Right renal pelvis (tissue), 4 donors: ENCODE measurements at places on chromosomes 16 and 17. TPM values are rescaled to one million over a fixed set of nuclear protein-coding genes. Genes with fewer than 3 reads are reported as not detected.

Gene MYH1
- polyA plus RNA-seq, result 0.06 TPM

Gene STAC2
- polyA plus RNA-seq, result 4.1 TPM

Gene NFAT5
- polyA plus RNA-seq, result 36.3 TPM

Gene CD300H
- polyA plus RNA-seq, result not detected

Gene PTX4
- polyA plus RNA-seq, result not detected

Gene KRT16
- polyA plus RNA-seq, result not detected

Gene HSF5
- 0.31 TPM for polyA plus RNA-seq

Gene G6PC1
- polyA plus RNA-seq, result 4.2 TPM

Gene AATK
- 7.3 TPM for polyA plus RNA-seq

Gene ODAD4
- 7.2 TPM for polyA plus RNA-seq

Gene HOXB4
- 11.4 TPM for polyA plus RNA-seq

Gene TRAF4
- 128 TPM for polyA plus RNA-seq

Gene BEAN1
- 1.2 TPM for polyA plus RNA-seq

GRCh38 chr17:77002103-77003045, 134.2 kb downstream of the MGAT5B start:
- DNase-seq, result no peak

GRCh38 chr17:34798581-34798980, 162.7 kb downstream of the CCT6B start:
- no peak for DNase-seq

DNA sequence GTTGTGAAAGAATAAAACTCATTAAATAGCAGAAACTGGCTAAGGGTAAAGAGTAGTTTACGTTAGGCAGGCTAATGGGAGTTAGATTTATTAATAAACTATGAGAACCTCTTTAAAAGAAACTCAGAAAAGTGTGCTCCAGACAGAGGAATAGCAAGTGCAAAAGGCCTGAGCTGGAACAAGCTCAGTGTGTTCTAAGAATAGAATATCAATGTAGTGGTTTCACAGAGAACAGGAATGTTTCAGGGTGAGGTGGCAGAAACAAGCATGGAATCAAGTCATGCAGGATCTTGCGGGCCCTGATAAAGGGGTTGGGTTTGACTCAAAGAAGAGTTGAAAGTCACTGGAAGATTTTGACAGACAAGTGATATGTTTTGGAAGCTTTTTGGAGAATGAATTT, 164.0 kb upstream of the HS3ST3A1 start:
- no peak for DNase-seq

DNA sequence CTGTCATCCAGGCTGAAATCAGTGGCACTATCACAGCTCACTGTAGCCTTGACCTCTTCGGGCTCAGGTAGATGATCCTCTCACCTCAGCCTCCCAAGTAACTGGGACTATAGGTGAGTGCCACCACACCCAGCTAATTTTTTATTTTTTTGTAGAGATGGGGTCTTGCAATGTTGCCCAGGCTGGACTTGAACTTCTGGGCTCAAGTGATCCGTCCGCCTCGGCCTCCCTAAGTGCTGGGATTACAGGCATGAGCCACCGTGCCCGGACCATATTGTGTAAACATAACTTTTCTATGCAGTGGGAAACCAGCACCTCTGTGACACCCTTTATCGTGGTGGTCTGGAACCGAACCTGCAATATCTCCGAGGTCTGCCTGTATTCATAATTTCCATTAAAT, 11.2 kb upstream of the CSF3 start:
- no peak for DNase-seq

GRCh38 chr17:71378036-71378435, 742.8 kb upstream of the SOX9 start:
- DNase-seq, result no peak

DNA sequence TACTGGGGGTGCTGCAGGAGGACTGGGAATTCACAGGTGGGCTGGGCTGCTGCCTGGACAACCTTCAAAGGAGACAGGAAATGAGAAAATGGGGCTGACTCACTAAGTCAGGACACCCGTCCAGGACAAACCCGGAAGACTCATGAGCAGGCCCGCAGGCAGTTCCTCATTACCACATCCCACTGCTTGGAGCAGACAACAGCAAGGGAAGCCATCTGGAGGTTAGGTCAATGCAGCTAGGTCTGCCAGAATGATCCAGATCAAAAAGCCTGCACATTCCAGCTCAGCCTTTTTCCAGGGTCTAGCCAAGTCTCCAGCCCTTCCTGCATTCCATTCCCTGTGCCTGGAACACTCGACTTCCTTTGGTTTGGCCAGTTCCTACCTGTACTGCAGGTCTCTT, 536.5 kb upstream of the CDH11 start:
- DNase-seq, result no peak

- DNase-seq, result no peak
Observed at GRCh38 chr17:16001226-16001897, 1.7 kb downstream of the TTC19 start.

DNA sequence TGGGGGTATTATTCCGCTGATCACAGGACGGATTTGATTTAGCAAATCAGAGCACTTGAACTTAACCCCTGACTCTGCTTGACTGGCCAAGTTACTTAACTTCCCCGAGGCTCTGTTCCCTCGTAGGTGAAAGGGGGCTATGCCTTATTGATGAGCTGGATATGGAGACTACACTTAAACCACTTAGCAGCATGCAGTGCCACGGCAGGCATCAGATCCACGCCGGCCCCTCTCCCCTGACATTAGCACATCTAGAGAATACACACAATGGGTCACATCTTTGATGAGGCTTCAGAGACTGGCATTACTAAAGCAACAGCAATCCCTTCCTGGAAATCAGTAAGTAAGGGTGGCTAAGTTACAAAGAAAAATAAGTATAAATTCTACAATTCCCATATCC, 71.0 kb downstream of the ABCC12 start:
- no peak for DNase-seq

DNA sequence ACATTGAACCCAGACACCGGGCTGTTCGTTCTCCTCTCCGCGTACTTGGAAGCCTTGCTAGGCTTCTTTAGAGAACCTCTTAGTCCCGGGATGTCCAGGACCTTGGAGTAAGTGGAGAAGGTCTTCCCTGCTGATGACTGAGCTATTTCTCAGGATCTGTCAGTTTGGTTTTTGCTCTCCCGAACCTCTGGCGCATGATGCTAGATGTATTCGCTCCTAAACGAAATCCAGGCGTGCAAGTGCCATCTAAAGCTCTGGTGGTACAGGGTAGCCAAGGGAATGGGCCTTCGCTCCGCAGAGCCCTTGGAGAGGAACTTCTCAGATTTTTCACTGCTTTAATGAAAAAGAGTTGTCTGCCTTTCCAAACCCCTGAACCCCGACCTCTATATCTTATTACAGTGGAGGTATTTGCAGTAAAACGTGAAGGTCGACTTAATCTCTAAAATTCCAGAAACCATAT, 547 bp downstream of the VMP1 start:
- DNase-seq, result no peak

- DNase-seq, result no peak
Observed at GRCh38 chr16:57798953-57799599, 3.2 kb downstream of the KIFC3 start.

DNA sequence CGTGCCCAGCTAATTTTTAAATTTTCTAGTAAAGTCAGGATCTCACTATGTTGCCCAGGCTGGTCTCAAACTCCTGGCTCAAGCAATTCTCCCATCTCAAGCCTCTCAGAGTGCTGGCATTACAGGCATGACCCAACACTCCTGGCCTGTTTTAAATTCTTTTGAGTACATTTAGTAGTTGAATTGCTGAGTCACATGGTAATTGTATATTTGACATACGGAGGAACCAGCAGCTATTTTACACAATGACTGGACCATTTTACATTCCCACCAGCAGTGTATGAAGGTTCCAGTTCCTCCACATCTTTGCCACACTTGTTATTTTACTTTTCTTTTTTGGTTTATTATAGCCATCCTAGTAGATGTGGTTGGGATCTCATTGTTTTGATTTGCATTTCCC, 43.6 kb downstream of the RHOT1 start:
- no peak for DNase-seq

DNA sequence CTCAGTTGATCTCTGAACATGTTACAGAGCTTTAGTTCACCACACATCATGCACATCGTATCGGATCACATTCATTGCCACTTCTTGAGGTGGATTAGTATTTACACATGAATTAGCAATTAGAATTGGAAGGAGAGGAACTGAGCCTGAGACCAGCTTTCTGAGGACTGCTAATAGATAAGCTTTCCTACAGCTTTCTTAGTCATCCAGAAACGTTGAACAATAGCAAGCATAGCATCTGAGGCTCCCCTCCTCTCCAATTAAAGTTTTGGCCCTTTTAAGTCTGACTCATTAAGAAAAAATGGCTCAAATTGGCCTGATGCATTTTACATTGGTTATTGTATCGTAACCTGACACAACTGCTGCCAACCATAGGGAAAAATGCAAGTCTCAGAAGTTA, 1130.4 kb downstream of the CDH8 start:
- no peak for DNase-seq

- DNase-seq, result no peak
Observed at GRCh38 chr17:64148017-64148631, 18.2 kb upstream of the ERN1 start.

GRCh38 chr16:21611198-21611555, 11.8 kb downstream of the METTL9 start:
- no peak for DNase-seq

GRCh38 chr16:87075319-87075860, 241.8 kb downstream of the C16orf95 start:
- no peak for DNase-seq

DNA sequence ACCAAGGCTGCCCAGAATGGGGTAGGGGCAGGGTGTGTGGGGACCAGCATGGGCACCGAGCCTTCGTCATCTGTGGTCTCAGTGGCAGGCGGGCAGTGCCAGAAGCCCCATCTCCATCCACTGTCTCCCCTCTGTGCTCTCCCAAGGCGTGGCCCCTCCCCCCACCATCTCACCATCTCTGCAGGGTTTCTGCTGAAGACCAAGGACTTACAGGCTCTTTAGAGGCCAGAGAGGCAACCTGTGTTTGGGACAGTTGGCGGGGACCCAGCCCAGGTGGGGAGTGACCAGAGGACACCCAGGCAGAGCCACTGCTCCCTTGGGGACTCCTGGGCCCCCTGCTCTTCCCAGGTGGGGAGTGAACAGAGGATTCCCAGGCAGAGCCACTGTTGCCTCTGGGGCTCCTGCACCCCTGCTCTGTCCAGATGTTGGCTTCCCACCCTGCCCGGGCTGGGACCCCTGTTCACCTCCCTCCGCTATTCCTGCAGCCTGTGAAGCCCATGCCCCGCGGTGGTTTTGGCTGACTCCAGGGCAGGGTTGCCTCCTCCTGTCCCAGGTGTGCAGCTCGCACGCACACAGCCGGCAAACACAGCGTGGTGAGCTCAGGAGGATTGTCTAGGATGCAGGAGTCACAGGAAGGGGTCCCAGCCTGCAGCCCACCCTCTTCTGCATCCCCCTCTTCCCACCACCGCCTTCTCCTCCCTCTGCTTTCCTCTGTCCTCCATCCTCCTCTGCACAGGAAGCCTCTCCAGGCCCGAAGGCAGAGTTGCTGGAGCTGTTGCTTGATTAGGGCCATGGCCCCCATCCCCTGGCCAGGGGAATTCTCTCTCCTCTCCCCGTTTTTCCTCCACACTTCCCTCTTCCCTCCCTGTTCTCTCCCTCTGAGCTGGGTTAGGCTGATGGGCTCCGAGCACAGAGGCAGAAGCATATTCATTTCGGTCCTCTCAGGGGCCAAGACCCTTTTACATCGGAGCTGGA, 45.0 kb downstream of the SLC7A5 start:
- no peak for DNase-seq

- no peak for DNase-seq
Observed at GRCh38 chr16:7167626-7168025, 165.0 kb upstream of the RBFOX1 start.

DNA sequence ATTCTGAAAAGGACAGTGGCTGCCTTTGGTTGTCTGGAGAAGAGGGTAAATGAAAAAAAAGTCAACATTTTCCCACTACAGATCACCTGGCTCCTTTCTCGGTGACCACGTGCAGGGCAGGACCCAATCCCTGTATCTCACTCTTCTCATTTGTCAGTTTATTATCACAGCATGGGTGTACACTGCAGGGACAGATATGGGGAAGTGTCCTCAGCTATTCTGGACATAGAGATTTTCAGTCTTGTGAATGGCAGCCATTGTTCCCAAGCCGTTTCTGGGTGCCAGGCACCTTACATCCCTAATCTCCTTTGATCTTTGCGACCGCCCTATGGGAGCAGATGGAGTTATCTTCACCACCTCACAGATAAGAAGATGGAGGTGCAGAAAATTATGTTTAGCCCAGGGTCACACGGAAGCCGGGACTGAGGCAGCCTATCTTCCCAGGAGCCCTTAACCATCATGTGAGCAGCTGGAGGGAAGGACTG, 7.2 kb downstream of the ADORA2B start:
- DNase-seq, result no peak
